ENCODE measurements at places on chromosomes 4 and X.
A peak's percentile ranks its signal among the peaks of the same experiment; 100 is the strongest.

- no peak for DNase-seq
Measured at GRCh38 chrX:134074151-134074550, 88.8 kb upstream of the GPC3 start.

GRCh38 chr4:147479786-147480185 is 1.1 kb upstream of the EDNRA start:
- DNase-seq = no peak

DNA sequence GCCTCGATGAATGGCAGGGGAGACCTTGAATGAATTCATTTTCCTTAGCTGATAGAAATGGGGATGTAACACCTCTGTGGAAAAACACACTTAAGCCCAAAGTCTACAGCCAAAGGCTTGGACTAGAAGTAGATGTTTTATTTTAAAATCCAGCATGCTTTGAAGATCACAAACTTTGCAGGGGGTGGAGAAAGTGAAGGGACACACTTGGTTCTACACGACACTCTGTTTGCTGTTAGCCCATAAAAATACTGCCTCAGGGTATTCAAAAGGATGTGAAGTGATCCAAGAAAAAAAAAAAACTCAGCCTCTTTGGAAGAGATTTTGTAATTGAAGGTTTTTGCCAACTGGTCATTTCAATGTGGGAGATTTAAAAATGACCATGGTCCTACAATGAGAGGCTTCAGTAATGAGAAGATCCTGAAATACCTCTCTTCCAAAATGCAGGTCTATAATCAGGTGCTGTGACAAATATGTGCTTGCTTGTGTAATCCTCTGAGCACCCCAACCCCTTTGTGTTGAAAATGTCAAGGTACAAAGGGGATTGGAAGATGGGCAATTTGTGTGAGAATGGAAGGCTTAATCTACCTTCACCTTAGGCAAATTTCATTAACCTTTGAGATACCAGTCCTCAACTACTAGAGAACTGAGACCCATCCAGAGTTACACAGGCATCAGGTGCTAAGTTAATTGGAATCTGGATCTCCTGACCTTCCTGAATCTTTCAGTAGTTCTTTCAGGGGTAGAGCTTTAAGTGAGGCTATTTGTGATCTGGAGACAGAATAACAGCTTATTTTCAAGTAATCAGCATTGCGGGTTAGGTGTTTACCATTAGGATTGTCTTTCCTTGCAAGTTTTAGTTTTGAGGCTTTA is 82.5 kb downstream of the HS6ST2 start:
- no peak for DNase-seq

GRCh38 chr4:89119166-89119565 is 7.8 kb downstream of the TIGD2 start:
- DNase-seq = no peak

- no peak for DNase-seq
Measured at GRCh38 chr4:13968723-13969122, 341.2 kb upstream of the BOD1L1 start.

- DNase-seq = no peak
Measured at GRCh38 chrX:29662759-29663503, 552.4 kb upstream of the MAGEB2 start.

GRCh38 chr4:152536545-152537182 is 772 bp upstream of the FBXW7 start:
- peak; percentile 62 for DNase-seq

DNA sequence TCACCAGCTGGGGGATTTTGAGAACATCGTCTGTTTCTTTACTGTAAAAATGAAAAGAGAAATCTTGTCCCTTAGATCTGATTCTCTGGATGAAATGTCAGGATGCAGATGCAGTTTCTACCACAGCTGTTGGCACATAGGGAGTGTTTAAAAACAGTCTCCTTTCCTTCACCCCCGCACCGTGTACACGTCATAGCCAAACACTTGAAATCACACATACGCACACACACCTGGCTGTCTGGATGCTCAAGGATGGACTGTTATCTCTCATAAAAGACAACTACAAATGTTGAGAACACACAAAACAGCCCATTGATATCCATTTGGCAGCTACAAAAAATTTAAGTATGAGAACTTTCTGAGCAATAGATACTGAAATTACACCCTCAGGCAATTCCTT is 275.8 kb upstream of the CLNK start:
- DNase-seq = no peak

DNA sequence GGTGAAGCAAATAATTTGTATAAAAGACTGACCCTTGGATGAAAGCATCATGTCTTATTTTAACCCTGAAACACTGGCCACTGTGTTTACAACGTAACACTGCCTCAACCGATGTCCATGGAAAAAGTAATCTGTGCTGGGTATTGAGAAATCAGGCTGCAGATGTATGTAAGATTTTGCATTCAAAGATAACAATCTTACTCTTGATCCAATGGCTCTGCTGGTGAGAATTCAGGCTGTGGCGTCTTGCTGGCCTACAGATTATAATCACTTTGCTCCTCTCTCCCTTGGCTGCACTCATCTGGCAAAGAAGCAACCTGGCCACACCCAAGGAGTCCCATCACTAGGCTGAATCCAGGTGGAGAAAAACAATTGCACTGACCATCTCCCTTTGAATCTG is 7.5 kb downstream of the ADGRA3 start:
- no peak for DNase-seq

DNA sequence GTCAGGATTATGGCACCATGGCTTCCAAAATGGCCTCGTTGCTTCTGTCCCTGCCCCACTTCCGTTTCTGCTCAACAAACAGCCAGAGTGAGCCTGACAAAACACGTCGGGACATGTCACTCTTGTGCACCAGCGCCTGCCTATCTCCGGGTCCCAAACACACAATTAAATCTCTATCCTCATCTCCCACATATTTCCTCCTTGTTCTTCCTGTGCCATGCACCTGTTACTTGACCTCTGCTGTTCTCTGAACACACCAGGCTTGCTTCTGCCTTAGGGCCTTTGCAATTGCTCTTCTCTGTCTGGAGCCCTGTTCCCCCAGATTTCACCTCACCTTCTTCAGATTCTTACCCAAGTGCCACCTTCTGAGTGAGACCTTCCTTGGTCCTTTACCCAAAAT is 12.7 kb upstream of the CD38 start:
- no peak for DNase-seq

- no peak for DNase-seq
Measured at GRCh38 chr4:8587469-8588195, 4.9 kb upstream of the CPZ start.

DNA sequence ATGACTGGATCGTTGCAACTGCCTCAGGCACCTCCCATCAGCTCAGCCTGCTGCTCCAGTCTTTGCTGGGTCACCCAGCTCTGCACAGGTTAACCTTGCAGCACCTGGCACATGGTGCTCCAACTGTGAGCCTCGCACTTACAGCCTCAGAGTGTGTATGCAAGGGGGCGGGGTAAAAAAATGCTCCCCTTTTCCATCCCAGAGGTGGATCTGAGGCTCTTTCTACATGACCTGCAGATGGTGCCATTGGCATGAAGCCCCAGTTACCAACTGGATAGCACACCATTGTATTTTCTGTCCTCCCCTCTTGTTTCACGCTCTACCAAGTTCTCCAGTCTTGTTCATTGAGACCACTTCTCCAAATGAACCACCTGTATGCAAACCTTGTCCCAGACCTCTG is 46.2 kb upstream of the TRPC3 start:
- DNase-seq = no peak

- DNase-seq = no peak
Measured at GRCh38 chrX:31580227-31580626, 508.4 kb upstream of the FTHL17 start.

DNA sequence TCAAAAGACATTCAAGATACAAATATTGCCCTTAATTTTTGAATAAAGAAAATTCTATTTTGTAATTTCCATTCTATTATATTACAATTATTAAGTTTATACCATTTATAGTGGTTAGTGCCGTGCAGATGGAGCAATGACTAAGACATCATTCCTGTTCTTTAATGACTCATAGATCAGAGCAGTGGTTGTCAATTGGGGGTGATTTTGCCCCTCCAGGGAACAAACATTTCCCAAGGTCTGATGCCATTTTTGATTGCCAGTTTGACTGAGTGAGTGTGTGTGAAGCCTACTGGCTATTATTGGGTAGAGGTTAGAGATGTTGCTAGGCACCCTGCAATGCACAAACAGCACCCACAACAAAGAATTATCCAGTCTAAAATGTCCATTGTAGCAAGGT is 97.9 kb upstream of the DDIT4L start:
- DNase-seq = no peak

- no peak for DNase-seq
Measured at GRCh38 chrX:9071031-9071650, 37.2 kb upstream of the FAM9B start.

GRCh38 chr4:129384974-129385373 is 289.0 kb downstream of the C4orf33 start:
- DNase-seq = no peak

- no peak for DNase-seq
Measured at GRCh38 chrX:42490111-42490510, 287.9 kb downstream of the PPP1R2C start.

GRCh38 chrX:38804682-38805431 is 3.6 kb downstream of the MID1IP1 start:
- DNase-seq = peak; percentile 10

- DNase-seq = no peak
Measured at GRCh38 chrX:66016905-66017658, 22.8 kb downstream of the VSIG4 start.

DNA sequence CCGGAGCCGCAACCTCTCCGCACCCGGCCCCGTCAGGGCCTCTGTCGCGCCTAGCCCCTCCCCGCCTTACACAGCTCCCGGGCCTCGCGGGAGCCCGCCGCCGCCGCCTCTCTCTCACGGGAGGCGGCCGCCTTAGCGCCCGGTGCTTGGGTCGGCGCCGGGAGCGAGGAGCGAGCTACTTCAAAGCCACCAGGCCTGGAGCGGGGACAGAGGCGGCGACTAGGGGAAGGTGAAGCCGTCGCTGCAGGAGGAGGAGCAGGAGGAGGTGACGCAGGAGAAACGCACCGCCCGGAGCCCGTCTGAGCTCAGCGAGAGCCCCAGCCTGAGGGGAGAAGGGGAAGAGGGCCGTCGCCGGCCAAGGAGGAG is 250 bp downstream of the USP9X start:
- peak; percentile 65 for DNase-seq

GRCh38 chrX:56498756-56499155 is 64.7 kb upstream of the UBQLN2 start:
- DNase-seq = no peak

DNA sequence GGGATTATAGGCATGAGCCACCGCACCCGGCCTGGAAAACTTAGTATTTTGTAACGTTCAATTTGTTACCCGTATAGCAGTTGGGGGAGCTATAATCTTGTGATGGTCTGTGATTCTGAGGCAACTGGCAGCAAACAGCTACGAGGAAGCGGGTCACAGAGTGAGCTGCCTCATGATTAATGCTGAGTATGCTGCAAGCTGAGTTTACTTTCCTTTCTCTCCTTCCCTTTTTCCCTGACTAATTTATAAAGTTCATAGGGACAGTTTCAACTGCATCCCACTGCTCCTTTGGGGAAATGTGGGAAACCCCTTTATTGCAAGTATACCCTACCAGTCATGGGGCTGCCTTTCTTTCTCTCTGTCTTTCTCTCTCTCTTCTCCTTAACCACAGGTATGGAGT is 17.7 kb upstream of the ELOVL6 start:
- DNase-seq = no peak

- no peak for DNase-seq
Measured at GRCh38 chr4:94126669-94127068, 81.0 kb upstream of the SMARCAD1 start.

GRCh38 chr4:2101346-2102044 is 42.4 kb downstream of the NAT8L start:
- DNase-seq = no peak

GRCh38 chr4:10925996-10926395 is 241.4 kb upstream of the CLNK start:
- DNase-seq = no peak

All from activated CD4-positive, alpha-beta T cell treated with anti-CD3 and anti-CD28 coated beads, Interleukin-2, amount 50 U/mL, for 1 hour (primary cell).